Stimulated activated CD8-positive, alpha-beta memory T cell treated with anti-CD3 and anti-CD28 coated beads, Interleukin-7, amount 100 ng/mL, for 4 hours (primary cell): ENCODE measurements at places on chromosomes 16 and 17.

- no peak for DNase-seq
Measured at GRCh38 chr17:28074010-28074409, 31.5 kb downstream of the NLK start.

GRCh38 chr16:19595043-19595767 lies 39.7 kb downstream of the VPS35L start:
- DNase-seq, result no peak

DNA sequence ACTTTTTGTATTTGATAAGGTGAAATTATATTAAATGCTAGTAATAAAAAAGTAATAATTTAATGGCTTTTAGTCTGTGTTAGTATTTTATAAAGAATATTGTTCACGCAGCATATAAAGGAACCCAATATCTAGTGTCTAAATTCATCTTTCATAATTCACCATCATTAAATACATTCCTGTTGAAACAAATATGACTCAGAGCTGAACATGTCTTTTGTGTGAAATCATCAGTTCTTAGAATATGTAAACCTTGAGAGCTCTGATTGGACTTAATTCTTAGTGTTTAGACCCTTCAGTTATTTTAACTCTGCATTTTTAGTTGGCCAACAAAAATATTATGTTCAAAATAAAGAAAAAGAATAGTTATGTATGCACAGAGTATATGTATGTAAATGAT lies 71.8 kb downstream of the ABHD15 start:
- no peak for DNase-seq

DNA sequence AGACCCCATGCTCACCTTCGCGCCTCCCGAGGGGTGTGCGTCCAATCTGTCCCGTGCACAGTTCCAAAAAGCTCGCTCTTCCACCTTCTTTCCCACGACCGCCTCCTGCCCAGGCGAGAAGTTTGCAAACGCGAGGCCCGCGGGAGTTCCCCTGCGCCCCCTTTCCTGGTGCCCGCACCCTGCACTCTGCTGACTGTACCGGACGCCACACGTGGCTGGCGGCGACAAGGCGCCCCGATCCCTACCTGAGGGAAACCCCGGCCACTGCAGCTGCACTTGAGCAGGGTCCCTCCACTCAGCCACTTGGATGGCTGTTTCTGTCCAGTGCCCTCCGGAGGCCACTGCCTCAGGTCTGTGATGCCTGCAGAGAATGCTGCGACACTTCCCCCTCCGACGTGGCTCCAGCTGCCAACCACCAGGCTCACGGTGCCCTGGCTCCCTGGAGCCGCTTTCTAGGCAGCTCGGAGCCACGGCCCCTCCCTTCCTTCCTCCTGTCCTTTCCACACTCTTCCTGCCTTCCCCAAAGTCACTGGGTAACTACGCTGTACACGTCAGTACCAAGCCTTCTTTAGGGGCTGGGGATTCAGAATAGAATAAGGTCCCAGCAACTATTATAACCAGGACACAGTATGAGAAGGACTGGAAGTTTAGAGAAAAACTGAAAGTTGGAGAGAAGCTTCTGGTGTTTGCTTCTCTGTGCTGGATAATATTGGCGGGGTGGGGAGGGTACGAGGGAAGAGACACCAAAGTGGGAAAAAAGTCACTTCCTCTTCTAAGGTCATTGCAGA lies at the start of gene MLKL:
Gene MLKL (minus strand): TSS at position 425 of the 788 bp plus-strand sequence. CDS start 5,105 bp downstream, outside the sequence.
- DNase-seq, result peak; percentile 66

GRCh38 chr17:57365420-57365819 lies 109.1 kb downstream of the MSI2 start:
- no peak for DNase-seq

GRCh38 chr17:64270885-64271284 lies 7.8 kb upstream of the TEX2 start:
- DNase-seq, result no peak

DNA sequence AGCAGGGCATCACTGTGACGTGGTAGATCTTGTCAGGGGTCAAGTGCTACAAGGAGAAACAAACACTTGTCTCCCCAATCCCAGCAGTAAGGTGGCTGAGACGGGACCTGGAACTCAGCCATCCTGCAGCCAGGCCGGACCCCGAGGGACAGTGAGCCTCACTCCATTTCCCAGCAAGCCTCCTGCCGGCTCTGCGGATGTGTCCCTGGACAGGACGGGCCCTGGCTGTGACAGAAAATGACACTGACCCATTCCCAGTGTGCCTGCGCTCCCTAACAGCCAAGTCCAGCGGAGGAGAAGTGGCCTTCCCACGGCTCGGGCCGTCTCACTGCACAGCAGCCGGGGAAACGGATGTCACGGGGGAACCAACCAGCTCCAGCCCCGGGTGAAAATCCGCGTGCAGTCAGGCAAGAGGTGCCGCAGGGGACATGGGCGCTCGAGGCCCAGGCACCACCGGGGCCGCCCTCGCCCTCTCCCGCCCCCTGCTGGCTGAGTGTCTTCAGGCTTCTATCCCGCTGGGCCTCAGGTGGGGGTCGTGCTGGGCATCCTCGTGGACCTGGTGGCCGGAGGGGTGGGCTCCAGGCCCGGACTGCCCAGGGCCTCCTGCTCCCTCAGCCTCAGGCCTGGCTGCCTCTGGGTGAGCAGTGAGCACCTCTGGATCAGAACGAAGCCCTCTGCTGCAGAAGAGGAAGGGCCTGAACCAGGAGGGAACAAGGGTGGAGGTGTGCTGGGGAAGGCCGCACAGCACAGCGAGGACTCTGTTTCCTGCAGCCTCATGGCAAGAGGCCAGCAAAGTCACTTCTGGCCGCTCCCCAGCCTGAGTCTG lies 6.7 kb downstream of the HAGHL start:
- DNase-seq, result no peak

- no peak for DNase-seq
Measured at GRCh38 chr17:696369-696768, 18.3 kb downstream of the VPS53 start.

DNA sequence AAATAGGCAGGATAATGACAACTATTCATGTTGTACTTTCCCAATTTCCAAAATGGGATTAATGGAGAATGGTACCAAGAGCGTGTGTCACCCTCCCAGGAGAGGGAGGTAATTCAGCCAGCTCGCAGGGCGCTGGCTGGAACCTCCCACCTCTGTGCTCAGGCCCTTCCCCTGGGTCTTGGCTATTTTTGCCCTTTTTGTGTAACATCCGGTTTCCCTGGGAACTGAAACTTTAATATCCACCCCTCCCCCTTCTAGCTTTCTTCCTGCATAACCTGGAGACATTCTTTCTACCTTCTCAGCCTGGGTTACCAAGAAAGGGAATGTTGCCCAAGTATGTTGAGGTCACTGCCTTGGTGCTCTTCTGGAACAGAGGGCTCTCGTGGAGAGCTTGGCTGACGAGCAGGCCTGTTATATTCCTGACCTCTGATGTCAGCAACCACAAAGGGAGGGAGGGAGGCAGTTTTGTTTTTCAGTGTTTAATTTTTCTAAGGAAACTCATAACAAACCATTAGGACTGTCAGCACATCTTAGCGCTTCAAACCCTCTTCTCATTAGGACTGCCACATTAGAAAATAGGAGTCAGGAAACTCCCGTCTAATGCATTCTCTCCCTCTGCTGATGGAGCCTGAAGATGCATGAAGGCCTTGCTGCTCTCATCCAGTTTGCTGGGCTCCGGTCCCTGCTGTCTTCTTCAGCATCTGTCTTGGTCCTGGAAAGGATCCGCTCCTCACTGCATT lies 25.6 kb downstream of the ITGB3 start:
- DNase-seq, result no peak

DNA sequence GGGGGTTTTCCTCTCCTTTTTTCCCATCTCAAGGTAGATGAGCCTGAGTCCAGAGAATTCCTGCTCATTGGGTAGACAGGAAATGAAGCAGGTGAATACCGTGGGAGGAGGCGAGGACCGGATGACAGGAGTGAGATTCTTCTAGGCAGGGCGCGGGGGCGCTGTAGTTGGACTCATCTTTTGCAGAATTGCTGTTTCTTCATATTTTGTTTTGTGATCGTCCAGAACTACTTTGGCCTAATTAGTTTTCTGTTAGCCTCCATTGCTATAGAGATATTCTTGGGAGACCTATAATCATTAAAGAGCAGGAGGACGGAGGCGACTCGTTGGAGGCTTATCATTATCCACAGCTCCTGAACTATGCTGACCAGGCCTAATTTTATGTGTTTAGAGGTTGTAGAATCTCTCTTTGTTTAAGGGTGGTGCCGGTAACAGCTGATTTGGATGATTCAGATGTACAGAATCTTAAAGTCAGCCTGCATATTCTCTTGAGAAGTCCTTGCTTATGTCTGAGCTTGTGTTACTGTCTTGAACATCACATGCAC lies 650 bp downstream of the ATP6V0A1 start:
- DNase-seq, result no peak

- no peak for DNase-seq
Measured at GRCh38 chr16:27859020-27859419, 204.5 kb downstream of the GSG1L start.
